Activated T-cell treated with anti-CD3 and anti-CD28 coated beads for 24 hours (primary cell): ENCODE measurements at places on chromosomes 16 and 17.

GRCh38 chr16:81138831-81139557 is 42.8 kb upstream of the GCSH start:
- no peak for DNase-seq

GRCh38 chr17:57783338-57783742 is 38.2 kb upstream of the CCDC182 start:
- peak; percentile 65 for DNase-seq

GRCh38 chr16:47359478-47359877 is 101.4 kb downstream of the ITFG1 start:
- DNase-seq: no peak

DNA sequence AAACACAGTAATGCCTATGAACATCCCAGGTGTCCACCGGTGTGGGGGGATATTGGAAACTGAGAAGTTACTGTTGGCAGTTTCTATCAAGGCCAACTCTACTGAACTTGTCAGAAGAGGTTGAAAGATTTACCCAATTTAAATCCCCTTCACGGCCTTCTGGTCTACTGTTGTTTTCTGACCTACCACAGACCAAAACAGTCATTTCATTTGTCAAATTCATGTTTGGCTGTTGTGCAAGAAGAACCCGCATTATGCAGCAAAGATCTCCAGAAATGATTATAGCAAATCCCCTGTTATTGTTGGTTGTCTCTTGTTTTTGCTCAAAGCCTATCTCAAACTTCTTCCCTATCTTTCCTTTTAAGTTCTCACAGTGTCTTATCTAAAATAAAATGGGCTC is 73.1 kb upstream of the MAF start:
- DNase-seq: no peak

DNA sequence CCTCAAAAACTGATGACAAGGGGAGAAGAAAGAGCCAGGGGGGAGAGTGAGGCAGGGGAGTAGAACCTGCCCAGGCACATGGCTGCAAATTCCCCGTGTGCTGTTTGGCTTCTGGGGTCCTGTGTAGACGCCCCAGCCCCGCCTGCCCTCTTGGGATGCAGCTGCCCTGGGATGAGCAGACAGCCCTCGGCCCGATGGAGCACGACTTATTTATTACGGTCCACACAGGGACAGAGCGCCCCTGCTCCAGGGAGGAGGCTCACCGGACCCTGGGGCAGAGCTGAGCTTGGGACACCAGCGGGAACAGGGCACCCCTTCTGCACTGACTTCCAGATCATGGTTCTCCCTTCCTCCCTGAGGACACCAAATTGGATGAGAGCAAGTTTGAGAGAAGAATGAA is 9.1 kb downstream of the LDHD start:
- DNase-seq: no peak

DNA sequence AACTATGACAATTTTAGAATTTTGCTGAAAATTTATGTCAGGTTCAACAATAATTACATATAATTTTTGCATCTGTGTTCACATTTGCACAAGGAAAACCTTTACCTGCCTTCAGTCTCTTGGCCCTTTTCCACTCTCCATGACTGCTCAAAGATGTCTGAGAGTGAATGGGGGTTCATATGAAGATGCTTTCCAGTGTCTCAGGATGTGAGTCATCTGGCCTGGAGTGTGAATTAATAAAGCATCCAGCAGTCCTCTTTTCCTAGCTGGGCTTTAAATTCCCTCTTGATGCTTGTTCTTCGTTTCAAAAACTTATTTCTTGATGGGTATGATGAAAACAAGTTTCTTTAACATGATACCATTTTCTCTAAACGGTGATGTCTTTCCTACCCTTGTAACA is 99.9 kb downstream of the CDK5R1 start:
- DNase-seq: no peak

DNA sequence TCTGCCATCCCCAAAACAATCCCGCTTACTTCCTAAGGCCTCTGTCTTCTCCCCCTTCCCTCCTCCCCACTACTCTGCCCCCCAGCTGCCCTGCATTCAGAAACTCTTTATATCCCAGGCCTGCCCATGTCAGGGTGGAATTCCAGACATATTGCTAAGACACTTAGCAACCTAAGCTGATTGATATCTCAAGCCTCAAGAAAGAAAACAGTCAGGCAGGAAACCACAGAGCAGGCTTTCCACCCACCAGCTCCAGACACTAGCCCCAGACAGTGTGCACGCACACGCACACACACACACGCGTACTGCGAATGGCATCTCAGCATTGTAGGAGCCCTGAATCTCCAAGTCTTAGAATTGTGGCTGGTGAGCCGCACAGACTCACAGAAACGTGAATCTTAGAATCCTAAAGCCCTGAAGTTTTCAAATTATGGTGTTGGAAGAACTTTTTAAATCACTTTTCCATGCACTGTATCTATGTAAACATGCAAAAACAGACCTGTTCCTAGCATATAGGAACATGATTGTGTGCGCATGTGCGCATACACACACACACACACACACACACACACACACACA is 8.8 kb upstream of the LPCAT2 start:
- DNase-seq: no peak

- DNase-seq: peak; percentile 28
Measured at GRCh38 chr16:10181196-10182162, 749 bp downstream of the GRIN2A start.
